Lung (tissue), 17 donors: ENCODE measurements at places on chromosomes 11 and 22.

DNA sequence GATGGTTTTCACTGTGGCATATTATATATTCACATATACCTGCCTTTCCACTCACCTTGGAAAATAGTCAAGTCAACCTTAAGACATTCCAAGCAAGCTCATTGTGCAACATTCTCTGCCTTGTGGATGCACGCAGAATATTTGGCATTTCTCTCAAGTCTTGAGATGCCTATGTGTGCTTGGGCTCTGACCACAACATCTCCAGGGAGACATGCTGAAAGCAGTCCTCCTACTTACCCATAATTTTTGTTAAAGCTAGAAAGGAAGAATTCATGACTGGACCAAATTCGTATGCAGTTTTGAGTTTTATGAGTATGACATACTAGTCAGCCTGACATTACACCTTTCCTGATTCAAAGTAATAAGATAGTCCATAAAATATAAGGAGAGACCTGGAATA lies 684.0 kb downstream of the OPCML start:
- no peak for DNase-seq

DNA sequence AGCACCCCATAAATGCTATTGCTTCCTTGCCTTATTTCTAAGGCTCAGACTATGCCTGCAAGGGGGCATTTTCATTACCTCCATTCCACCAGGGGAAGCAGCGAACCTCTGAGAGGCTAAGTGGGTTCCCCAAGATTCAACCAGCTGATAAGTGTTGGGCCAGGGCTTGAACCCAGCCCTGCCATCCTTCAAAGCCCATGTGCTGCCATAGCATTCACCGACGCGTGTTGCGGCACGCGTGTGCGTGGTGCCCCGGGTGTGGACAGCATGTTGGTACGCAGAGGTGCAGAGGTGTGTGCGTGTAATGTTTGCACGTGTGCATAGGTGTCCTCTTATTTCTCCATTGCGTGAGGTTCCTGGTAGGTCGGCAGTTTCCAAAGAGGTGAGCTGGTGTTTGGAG lies 66.0 kb upstream of the PPARA start:
- DNase-seq: no peak

- no peak for DNase-seq
Measured at GRCh38 chr11:99968336-99968735, 718.8 kb upstream of the ARHGAP42 start.

- DNase-seq: no peak
Measured at GRCh38 chr11:102391549-102392237, 44.7 kb downstream of the BIRC2 start.

GRCh38 chr11:79440571-79441460 lies at the start of gene TENM4:
Gene TENM4, minus strand, starts transcription at chr11:79441030. Its CDS starts 371,086 bp downstream, at chr11:79069944.
- DNase-seq: peak; percentile 92

- no peak for DNase-seq
Measured at GRCh38 chr22:32588063-32588462, 113.5 kb downstream of the FBXO7 start.

DNA sequence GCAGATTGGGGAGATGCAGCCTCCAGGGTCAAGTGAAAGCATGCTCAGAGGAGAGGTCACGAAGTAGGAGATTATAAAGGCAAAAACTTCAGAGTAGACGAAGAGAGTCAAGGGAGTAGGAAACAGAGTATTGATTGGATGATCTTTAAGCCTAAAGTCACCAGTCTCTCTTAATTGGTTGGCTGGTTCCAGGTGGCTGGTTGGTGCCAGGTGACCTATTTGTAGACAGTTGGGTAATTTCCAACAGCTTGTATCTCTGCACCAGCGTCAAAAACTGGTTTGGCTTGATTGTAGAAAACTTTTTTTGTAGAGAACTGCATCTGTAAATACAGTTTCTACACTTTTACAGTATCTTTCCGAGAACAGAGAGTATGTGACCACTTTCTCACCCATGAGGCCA lies 75.7 kb upstream of the CCDC90B start:
- no peak for DNase-seq

DNA sequence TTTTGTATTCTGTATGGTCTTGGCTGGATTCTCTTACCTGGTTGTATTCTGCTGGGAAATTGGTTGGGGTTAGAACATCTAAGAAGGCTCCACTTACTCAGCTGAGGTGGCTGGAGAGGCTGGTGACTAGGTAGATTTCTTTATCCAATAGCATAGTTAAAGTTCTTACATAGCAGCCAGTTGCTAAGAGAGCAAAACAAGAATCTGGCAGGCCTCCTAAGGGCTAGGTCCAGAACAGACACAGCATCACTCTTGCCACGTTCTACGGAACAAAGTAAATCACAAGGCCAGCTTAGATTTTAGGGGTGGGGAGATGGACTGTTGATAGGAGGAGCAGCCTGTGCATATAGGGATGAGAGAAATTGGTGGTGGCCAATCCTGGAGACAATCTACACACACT lies 141.3 kb upstream of the CCDC90B start:
- DNase-seq: no peak

GRCh38 chr11:46235777-46236688 lies 41.4 kb upstream of the CREB3L1 start:
- no peak for DNase-seq

DNA sequence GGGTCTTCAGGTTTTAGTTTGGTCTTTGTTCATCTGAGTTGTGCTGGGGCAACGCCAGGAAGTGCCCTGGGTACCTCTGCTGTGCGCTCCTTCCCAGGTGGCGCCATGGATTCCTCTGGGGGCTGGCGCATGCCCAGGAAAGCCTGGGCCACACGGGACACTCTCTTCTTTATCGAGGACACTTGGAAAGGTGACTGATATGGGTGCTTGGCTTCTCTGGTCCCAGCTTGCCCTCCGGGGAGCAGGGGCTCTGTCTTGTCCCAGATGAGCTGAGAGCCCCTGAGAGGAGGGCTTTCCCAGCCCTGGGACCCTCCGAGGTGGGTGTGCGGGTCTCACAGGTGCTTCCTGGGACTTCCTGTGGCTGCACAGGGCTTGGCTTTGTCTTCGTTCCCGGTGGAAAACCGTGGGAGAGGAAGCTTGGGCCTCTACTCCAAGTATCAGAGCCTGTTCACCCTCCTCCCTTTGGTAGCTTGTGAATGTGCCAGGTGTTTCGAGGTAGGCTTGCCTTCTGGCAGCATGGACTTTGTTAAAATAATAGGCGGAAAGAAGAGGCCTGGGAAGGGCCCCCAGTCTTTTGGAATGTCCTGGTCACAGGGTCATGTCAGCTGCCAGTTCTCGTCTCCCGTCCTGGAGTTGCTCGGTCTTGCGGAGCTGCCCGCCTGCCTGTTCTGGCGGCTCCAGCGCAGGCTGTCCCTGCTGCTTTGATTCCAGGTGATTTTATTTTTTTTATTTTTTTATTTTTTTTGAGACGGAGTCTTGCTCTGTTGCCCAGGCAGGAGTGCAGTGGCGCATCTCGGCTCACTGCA lies 10.1 kb upstream of the NEAT1 start:
- DNase-seq: no peak

DNA sequence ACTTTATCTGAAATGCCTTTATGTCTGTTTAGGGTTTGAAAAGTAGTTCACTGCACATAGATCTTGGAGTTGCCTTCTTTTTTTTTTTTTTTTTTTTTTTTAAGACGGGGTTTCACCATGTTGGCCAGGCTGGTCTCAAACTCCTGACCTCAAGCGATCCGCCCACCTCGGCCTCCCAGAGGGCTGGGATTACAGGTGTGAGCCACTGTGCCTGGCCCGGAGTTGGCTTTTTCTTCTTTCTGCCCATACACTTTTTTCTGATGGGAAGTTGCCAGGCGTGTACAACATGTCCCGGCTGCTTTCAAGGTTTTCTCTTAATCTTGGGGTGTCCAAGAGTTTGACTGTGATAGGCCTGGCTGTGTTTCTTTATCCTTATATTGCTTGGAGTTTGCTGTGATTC lies 12.9 kb upstream of the GNB1L start:
- DNase-seq: peak; percentile 6

- DNase-seq: no peak
Measured at GRCh38 chr11:85750646-85751045, 60.3 kb downstream of the SYTL2 start.

GRCh38 chr22:36212901-36213300 lies 11.3 kb upstream of the APOL4 start:
- no peak for DNase-seq

- no peak for DNase-seq
Measured at GRCh38 chr11:9525116-9525515, 48.4 kb upstream of the WEE1 start.

- DNase-seq: no peak
Measured at GRCh38 chr22:46075764-46076531, 74.4 kb upstream of the PPARA start.

- no peak for DNase-seq
Measured at GRCh38 chr22:19196841-19197612, 18.5 kb upstream of the SLC25A1 start.

DNA sequence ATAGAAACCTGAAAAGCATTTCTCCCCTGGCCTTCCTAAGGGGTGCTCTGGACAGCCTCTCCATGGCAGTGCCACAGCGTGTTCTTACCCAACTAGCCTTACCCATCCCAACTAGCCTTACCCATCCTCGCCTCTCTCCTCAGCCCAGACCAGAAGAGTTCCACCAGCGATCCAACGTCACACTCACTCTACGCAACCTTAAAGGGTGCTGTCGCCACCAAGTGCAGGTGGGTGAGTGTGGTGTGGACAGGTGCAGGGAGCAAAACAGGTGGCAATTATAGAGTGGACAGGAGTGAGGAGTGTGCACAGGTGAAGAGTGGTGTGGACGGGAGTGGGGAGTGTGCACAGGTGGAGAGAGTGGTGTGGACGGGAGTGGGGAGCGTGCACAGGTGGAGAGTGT lies 17.8 kb downstream of the TMEM121B start:
- no peak for DNase-seq

DNA sequence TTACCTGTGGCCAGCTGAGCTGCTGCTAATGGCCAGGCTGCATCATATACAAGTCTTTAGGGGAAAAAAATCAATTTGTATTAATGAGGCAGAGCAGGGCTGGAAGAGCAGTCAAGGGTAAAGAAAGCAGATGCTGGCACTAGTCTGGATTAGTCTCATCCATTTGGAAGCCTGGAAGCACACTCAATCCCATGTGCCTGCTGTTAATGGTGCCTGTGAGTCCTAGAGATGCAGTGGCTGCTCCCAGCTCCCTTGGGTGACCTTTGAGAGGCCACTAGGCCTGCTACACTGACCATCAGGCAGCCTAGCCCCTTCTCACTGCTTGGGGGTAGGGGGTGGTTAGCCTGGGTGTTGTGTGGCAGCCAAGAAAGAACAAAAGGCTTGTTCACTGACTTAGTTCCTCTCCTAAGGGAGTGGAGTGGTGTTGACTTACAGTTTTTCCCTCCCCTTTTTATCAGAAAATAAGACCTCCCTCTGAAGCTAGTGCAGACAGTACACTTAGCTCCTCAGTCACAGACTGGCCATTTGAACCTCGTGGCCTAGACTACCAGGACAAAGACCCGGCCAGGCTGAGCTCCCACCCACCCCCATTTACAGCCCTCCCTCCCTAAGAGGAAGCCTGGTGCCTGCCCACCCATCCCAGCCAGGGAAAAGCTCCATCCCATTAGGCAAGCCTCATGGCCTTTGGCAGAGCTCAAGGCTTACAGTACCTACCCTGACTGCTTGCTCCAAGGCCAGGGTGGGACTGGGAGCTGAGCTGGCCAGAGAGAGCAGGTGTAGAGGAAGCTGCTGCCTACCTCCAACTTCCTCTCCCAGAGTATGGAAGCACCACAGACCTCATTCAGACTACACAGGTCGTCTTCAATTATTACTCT lies 7.8 kb downstream of the PIK3IP1 start:
- DNase-seq: peak; percentile 35

- DNase-seq: no peak
Measured at GRCh38 chr11:94125407-94126115, 3.1 kb upstream of the PANX1 start.

- no peak for DNase-seq
Measured at GRCh38 chr11:821512-822371, 3.0 kb downstream of the PNPLA2 start.

DNA sequence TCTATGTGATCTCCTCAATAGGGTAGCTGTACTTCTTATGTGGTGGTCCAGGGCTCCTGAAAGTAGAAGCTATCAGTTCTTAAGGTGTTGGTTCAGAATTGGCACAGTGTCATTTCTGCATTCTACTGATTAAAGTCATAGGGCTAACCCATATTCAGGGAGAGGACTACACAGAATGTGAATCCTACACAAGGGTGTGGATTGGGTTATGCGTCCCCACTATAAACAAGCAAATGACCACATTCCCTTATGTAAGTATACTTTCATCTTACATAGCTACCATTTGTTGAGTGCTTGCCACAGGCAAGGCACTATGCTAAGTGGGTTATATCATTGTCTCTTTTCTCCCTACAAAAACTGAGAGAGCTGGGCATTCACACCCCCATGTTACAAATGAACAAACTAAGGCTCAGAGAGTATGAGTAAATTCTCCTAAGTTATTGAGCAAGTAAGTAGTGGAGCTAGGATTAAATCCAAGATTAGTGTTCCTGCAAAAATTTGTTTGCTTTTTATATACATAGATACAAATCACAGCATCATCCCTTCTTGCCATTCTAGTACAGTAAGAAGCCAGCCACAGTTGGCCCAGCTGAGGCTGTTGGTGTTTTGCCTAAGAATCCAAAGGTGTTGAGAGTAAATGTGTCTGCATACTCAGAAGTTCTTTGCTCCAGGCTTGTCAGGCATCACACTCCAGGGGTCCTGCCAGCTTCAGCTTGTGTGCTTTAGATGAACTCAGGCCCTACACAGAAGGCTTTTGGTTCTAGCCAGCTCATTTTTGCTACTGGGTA lies 157.8 kb downstream of the KIF18A start:
- DNase-seq: no peak

DNA sequence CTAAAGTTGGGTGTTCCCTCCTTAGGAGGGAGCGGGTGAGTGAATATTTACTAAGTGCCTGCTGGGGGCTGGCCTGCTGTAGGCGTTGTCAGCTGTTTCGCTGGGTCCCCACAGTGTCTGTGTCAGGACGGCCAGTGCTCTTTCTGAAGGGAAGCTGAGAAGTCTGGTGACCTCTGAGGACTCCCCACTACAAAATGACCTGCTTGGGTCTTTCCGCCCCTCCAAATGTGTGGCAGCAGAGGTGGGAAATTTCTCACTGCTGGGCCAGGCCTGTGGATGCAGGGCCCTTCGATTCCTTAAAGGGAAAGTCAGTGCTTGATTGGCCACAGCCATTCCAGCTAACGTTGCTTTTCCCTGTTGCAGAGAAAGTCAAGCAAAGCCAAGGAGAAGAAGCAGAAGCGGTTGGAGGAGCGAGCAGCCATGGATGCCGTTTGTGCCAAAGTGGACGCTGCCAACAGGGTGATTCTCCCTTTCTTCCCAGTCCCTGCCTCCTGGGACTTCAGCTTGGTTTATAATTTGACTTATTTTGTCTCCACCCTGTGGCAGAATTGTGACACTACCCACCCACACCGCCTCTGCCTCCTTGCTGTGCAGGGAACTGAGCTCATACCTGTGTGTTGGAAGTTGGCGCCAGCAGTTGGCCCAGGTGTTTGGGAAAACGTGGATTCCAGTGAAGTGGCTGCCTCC lies 6.8 kb downstream of the NAA40 start:
- peak; percentile 90 for DNase-seq

GRCh38 chr11:17508306-17508705 lies 31.7 kb upstream of the ABCC8 start:
- DNase-seq: no peak

GRCh38 chr22:40493441-40493840 lies 123.0 kb downstream of the SGSM3 start:
- no peak for DNase-seq

- DNase-seq: no peak
Measured at GRCh38 chr11:110065189-110065588, 28.0 kb upstream of the ZC3H12C start.

- no peak for DNase-seq
Measured at GRCh38 chr11:19365743-19366410, 125.1 kb upstream of the E2F8 start.

- peak; percentile 51 for DNase-seq
Measured at GRCh38 chr22:49826603-49827270, 936 bp downstream of the BRD1 start.
